ENCODE measurements at places on chromosomes 5 and 9.

DNA sequence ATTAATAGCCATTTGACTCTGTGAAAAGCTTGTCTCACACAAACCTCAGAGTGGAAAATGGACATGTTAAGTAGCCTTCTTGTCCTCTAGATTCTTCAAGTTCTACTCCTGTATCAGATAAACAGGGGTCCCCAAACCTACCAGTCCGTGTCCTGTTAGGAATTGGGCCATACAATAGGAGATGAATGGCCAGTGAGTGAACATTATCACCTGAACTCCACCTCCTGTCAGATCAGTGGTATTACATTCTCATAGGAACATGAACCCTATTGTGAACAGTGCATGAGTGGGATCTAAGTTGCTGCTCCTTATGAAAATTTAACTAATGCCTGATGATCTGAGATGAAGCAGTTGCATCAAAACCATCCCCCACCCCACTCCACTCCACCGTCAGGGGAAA, 136.3 kb downstream of the TMEM232 start:
- DNase-seq: no peak

- no peak for DNase-seq
These were observed 108.2 kb upstream of the IFNE start for GRCh38 chr9:21590058-21590996.

GRCh38 chr9:134171316-134172197, 7.2 kb upstream of the RNU6ATAC start:
- DNase-seq: no peak

DNA sequence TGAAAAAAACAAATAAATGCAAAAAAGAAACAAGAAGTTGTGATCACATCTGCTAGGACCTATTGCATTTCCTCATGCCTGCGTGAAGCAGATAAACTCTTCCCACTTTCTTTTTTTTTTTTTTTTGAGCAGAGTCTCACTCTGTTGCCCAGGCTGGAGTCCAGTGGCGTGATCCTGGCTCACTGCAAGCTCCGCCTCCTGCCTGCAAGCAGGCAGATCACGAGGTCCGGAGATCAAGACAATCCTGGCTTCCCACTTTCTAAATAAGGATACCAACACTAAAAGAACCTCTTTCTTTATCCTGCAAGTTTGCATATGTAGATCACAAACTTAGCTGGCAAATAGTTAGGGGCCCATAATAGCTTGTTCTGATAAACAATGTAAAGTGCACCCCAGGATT, 128.6 kb downstream of the ASTN2 start:
- no peak for DNase-seq

- DNase-seq: no peak
These were observed 10.0 kb upstream of the NIPAL4 start for GRCh38 chr5:157450024-157450423.

- DNase-seq: no peak
These were observed 34.0 kb downstream of the MTRR start for GRCh38 chr5:7902666-7903625.

DNA sequence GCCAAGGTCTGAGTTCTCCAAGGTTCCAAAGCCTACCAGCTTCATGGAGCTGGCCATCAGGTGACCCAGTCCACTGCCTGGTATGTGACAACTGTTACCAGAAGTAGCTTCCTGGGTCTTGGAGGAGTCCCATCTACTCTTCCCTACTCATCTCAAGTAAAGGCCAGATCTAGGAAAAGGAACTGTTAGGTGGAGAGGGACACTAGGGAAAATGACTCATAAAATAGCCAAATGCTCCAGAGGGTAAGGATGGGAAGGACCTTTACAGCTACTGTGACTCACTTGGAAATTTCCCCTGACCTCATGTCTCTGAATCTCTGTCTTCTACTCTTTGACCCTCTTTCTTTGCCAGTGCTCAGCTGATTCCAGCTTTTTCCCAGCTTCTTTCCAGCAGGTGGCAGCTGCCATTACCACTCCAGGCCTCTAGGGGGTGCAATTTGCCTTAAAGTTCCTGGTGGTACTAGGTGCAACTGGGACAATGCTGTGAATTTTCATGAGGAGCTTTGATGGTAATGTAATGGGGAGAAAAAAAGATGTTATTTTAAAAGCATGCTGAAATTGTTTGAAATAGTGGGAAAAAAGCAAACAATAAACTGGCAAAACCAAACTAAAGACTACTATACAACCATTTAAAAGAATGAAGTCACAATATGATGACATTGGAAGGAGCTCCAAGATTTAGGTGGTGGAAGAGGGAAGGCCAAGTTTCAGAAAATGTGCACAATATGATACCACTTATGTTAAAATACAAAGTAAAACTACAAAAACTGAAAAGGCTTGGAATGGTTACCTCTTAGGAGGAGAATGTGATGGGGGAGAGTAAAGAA, 27.1 kb upstream of the MYORG start:
- no peak for DNase-seq

DNA sequence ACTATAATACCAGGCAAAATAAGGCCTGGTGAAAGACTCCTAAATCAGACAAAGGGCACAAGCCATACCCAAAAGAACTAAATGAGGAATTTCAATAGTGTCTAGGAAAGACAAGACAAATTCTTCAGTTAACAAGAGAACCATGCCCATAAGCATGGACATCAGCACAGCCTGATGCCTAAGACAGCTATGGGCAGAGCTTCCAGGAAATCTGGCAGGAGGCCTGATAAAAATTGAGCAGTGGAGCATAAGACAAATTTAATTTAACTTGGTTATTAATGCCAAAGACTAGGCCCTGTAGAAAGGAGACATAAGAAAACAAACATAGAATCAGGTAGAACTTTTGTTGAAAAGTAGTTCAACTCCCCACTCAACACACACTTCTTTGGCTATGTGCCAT, 17.3 kb downstream of the KLHL3 start:
- DNase-seq: no peak

DNA sequence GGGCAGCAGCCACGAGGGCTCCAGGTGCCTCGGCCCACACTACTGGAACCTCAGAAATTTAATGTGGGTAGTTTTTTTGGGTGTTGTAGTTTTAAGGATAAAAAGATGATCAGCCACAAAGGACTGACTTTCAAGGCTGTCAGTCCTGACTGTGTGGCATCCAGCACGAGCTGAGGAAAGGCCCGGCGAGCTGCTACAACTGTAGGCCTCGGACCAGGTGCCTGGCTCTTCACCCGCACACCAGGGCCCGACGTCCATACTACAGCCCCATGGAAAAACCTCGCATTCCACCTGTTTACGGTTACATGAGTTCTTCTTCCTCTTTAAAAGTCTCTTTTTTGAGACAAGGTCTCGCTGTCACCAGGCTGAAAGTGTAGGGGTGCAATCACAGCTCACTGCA, 2.6 kb downstream of the CLPTM1L start:
- no peak for DNase-seq

- no peak for DNase-seq
These were observed 28.3 kb upstream of the GOLPH3 start for GRCh38 chr5:32202394-32202793.

DNA sequence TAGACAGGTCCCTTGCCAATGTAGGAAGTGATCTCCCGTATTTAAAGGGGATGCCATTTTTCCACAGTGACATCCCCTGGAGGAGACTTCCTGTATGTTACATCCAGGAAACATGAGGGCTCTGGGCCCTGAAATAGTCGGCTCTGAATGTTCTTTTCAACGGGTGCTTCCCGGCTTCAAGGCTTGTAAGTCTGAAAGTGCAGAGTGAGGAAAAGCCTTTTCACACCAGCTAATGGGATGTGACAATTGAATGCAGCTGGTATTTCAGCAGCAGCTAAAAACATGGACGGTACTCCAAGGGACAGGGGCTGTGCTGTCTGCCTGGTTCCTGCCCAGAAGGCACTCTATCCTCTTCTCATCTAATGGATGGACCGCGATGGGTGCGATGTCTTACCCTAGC, 1.4 kb downstream of the IL9 start:
- DNase-seq: no peak

GRCh38 chr9:107024193-107024592, 161.2 kb downstream of the ZNF462 start:
- no peak for DNase-seq
